ENCODE measurements at places on chromosomes 1 and 21.

DNA sequence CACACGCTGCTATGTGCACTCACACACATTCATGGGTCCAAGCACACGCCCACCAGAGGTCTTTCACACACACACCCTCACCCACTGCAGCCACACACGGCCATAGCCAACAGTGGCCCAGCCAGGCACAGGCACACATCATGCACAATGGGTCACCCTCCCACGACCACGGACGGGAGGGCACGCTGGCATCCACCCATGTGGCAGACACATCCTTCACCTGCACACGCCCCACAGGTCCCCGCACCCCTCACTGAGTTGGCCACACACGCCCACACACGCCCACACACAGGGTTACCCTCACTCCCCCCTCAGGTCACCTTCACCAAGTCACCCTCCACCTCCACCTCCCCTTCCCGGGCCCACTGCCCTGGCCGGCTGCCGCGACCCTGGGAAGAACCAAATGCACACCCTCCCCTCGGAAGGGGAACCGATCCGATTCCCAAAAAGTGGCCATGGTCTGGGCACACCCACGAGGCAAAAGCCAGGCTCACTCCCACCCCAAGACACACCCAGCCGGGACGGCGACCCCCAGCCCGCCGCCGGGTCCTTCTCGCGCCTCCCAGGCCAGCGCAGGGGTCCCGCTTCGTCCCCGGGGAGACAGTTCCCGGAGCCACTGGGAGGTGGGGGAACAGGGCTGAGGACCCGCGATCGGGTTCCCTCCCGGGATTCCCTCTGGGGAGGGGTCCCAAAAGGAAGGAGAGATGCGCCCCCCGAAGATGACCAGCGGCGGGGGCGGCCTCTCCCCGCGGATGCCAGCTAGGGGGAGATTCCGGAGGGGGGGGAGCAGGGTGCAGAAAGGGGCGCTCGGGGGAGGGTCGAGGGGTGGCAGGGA lies 860 bp downstream of the SDC3 start:
- no peak for DNase-seq

- DNase-seq: no peak
These were observed 46.7 kb downstream of the RPRD2 start for GRCh38 chr1:150410582-150411101.

- no peak for DNase-seq
These were observed 63.7 kb downstream of the MACF1 start for GRCh38 chr1:39268112-39268581.

DNA sequence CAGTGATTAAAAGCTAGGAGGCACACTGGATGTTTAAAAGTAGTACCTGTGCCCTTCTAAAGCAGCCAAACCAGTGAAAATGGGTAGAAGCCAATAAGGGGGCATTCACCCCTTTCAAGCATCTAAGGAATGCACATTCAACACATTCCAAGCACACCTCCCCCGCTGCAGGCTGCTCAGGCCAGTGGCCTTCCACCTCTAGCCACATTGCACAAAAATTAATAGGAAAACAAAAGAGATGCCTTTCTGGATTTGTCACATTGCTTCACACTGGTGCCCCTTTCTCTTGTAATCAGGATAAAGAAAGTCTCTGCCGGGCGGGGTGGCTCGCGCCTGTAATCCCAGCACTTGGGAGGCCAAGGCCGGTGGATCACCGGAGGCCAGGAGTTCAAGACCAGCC lies 834.0 kb downstream of the USP25 start:
- DNase-seq: no peak

GRCh38 chr1:37481289-37482003 lies 7.1 kb downstream of the ZC3H12A start:
- DNase-seq: no peak

- DNase-seq: no peak
These were observed 24.1 kb upstream of the PGM1 start for GRCh38 chr1:63569068-63569467.

GRCh38 chr1:112172294-112172882 lies 182.9 kb upstream of the KCND3 start:
- DNase-seq: no peak

DNA sequence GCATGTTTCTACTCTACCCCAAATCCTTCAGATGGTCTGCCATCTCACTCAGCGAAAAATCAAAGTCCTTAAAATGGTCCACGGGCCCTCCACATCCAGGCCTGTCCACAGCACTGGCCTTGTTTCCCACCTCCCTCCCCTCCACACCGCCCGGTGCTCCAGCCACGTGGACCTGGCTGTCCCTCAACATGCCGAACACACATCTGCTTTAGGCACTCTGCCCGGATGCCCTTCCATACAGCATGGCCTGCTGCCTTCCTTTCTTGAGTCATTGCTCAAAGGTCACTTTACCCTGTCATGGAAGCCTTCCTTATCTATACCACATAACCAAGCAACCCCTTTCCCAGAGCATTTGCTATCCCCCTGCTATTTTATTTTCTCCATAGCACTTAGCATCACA lies 143.0 kb downstream of the DNM3 start:
- DNase-seq: no peak

- no peak for DNase-seq
These were observed 38.5 kb downstream of the MSTO1 start for GRCh38 chr1:155648207-155649147.

DNA sequence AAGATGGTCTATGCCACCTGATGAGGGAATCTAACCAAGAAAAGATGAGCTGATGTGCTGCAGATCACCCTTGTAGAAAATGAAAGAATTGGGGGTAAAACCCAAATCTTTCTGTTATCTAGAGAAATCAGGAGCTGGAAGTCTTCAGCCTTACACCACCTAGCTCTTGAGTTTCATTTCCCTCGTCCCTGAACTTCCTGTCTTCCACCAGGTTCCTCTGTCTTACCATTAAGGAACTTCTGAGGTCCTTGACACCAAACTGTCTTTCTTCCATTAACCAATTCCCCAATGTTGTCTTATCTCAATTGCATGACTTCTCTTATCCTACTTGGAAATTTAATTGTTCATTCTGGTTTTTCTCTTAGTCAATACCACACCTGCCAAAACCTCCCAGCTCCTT lies 31.5 kb downstream of the LPAR3 start:
- DNase-seq: no peak

All from stimulated activated CD4-positive, alpha-beta T cell treated with anti-CD3 and anti-CD28 coated beads, Interleukin-12 subunit alpha, Interleukin-12 subunit beta, amount 100 ng/mL, for 24 hours (primary cell).